ENCODE measurements at places on chromosomes 12 and 14.
A peak's percentile ranks its signal among the peaks of the same experiment; 100 is the strongest.

GRCh38 chr14:20529806-20530205, 24.5 kb downstream of the RNASE10 start:
- DNase-seq, result no peak

GRCh38 chr12:56590237-56590830, 39.8 kb downstream of the BAZ2A start:
- no peak for DNase-seq

DNA sequence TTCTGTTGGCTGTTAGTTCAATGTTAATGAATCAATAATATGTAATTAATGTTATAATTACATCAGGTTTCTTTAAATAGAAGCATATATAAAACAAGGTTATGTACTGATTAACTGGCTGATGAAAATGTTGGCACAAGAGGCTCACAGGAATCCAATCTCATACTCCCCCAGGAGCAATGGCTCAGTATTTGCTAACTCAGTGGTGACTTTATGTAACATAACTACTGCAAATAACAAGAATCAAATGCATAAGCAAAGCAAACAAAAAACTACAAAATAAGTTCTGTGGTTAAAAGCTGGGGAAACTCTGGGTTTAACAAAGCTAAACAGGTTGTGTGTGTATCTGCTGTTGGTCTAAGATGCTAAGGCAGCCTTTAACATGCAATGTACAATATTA, 27.7 kb upstream of the BBS10 start:
- DNase-seq, result no peak

DNA sequence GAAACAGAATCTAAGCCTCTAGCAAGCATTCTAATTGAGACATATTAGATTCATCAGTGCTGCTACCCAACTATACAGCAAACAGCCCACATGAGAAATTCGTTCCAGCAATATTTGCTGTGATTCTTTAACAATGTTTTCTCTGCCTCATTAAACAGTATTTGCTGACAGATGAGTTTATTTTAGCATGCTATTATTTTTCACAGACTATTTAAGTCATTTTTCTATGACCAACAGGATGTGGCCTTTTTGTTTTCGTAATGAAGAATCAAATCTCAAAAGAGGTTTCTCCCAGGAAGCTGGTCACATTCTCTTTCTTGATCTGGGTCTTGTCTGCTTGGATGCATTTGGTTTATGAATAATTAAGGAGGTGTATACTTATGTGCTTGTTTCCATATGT, 23.2 kb upstream of the SERPINA12 start:
- no peak for DNase-seq

GRCh38 chr12:82708061-82708879, 21.6 kb downstream of the TMTC2 start:
- DNase-seq, result no peak

- DNase-seq, result no peak
These were observed 299.0 kb downstream of the CCDC91 start for GRCh38 chr12:28489246-28489645.

GRCh38 chr12:21938879-21939278, 2.3 kb downstream of the ABCC9 start:
- no peak for DNase-seq

GRCh38 chr12:109775172-109775881, 57.9 kb downstream of the TRPV4 start:
- peak; percentile 65 for DNase-seq

Data from activated CD4-positive, alpha-beta T cell treated with anti-CD3 and anti-CD28 coated beads for 24 hours (primary cell).